GM12865 (cell line): ENCODE measurements at places on chromosomes 3 and 15.

- DNase-seq, result peak; percentile 83
Observed at GRCh38 chr3:31213869-31214486, 318.7 kb upstream of the STT3B start.

- peak; percentile 92 for DNase-seq
Observed at GRCh38 chr3:127750226-127751031, 71.9 kb downstream of the MGLL start.

DNA sequence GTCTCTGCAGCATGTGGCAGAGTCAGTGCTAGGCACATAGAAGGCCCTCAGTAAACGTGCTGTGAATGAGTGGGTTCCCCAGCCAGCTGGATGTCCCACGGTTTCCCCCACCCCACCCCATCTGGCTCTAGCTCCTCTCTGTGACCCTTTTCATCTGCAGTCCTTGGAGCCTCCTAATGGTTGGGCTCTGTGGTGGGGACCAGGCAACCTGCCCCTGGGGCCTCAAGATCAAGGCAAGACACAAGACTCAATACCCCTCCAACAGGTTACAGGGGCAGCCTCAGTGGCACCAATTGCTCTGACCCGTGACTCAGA lies 17.1 kb upstream of the CYP11A1 start:
- no peak for DNase-seq

- no peak for DNase-seq
Observed at GRCh38 chr3:123198372-123198771, 3.4 kb upstream of the SEC22A start.

DNA sequence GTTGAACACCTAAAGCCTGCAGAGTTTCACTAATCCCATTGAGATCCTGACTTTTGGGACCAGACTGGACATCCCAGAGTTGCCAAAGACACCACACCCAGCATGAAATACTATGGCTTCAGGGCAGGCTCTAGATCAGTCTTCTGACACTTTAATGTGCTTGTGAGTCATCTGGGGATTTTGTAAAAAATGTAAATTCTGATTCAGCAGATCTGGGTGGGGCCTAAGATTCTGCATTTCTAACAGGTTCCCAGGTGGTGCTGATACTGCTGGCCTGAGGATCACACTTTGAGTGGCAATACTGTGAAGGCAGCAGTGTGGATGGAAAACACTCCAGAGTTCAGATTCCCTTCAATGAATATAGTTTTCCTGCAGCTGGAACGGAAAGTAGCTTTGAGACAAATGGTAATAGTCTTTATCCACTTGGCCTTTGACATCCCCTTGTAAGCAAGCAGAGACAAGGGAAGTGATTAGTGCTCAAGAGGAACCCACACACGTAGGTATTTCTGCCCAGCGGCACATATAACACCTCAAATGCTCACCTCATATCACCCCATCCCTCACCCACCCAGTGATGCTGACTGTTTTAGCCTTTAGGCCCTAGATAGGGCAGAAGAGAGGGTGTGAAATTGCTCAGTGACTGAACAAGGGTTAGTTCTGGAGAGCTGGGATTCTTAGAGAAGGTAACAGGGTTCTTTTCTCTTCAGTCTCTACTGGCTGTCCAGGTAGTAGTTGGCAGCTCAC lies 51.5 kb upstream of the GSK3B start:
- peak; percentile 14 for DNase-seq

- no peak for DNase-seq
Observed at GRCh38 chr3:17643691-17644090, 98.7 kb downstream of the TBC1D5 start.

DNA sequence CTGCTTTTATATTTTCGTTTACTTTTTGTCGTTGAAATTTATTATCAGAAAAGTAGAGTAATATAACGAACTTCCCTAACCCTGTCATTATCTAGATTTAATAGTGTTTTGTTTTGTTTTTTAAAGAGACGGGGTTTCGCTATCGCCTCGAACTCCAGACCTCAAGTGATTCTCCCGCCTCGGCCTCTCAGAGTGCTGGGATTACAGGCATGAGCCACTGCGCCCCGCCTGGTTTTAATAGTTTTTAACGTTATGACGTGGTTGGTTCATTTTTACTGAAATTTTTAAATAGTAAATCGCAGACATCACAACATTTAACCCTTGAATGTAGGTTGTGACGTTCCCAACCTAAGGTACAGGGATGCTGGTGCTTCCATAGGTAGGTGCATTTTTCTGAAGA lies 1.0 kb downstream of the NGRN start:
- DNase-seq, result no peak
